Cardiac muscle cell (in vitro differentiated cells and primary cell): ENCODE measurements at places on chromosomes 2 and 18.

DNA sequence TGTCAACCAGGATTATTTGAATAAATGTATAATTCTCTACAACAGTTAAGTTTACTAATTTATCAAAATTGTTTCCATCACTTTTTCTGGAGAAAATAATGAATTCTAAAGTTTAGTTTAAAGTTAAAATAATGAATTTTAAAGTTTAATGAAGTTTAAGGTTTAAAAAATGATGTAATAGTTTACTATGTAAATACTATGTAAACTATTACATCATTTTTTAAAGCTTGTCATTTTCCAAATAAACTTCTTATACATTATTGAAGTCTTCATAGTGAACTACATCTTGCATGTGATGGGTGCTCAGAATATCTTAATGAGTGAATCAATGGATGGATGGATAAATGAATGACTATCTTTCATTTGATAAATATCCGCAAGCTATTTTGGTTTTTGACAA, 38.8 kb downstream of the CD28 start:
- no peak overlapping the region for H3K4me3 ChIP-seq
- no peak for DNase-seq
- H3K4me1 ChIP-seq, result peaks cover 7% of the 10 kb centered on the region
- H3K36me3 ChIP-seq, result no peaks in the 10 kb centered on the region

GRCh38 chr2:205776139-205776538, 93.8 kb downstream of the NRP2 start:
- H3K27ac ChIP-seq, result no peak overlapping the region
- H3K36me3 ChIP-seq, result no peaks in the 10 kb centered on the region
- DNase-seq, result peak; percentile 30

GRCh38 chr18:23612434-23613090, 26.3 kb upstream of the NPC1 start:
- H3K4me1 ChIP-seq, result peaks cover 4% of the 10 kb centered on the region
- no peak overlapping the region for H3K27ac ChIP-seq
- H3K4me3 ChIP-seq, result no peak overlapping the region

- H3K27me3 ChIP-seq, result no peaks in the 10 kb centered on the region
- H3K36me3 ChIP-seq, result no peaks in the 10 kb centered on the region
- H3K4me1 ChIP-seq, result no peaks in the 10 kb centered on the region
- DNase-seq, result no peak
- H3K4me3 ChIP-seq, result no peak overlapping the region
- H3K27ac ChIP-seq, result no peak overlapping the region
These were observed 274.5 kb downstream of the BCL11A start for GRCh38 chr2:60278906-60279305.

- no peaks in the 10 kb centered on the region for H3K36me3 ChIP-seq
- H3K27me3 ChIP-seq, result no peaks in the 10 kb centered on the region
- H3K4me1 ChIP-seq, result no peaks in the 10 kb centered on the region
- H3K4me3 ChIP-seq, result no peak overlapping the region
- no peak overlapping the region for H3K27ac ChIP-seq
- no peak for DNase-seq
These were observed 69.4 kb downstream of the CHRNA1 start for GRCh38 chr2:174694920-174695319.
